ENCODE measurements at places on chromosomes 5 and 9. TPM values are rescaled to one million over a fixed set of nuclear protein-coding genes. Genes with fewer than 3 reads are reported as not detected.

GRCh38 chr5:10266137-10266536, 16.1 kb downstream of the CCT5 start:
- no peak for DNase-seq

- no peak for DNase-seq
Measured at GRCh38 chr9:83299571-83299970, 236.6 kb upstream of the RASEF start.

- DNase-seq: no peak
Measured at GRCh38 chr9:109821711-109822110, 41.7 kb downstream of the PALM2AKAP2 start.

GRCh38 chr5:81768935-81769452, 18.1 kb upstream of the SSBP2 start:
- DNase-seq: no peak

GRCh38 chr5:104512063-104512825, 949.7 kb upstream of the NUDT12 start:
- DNase-seq: no peak

DNA sequence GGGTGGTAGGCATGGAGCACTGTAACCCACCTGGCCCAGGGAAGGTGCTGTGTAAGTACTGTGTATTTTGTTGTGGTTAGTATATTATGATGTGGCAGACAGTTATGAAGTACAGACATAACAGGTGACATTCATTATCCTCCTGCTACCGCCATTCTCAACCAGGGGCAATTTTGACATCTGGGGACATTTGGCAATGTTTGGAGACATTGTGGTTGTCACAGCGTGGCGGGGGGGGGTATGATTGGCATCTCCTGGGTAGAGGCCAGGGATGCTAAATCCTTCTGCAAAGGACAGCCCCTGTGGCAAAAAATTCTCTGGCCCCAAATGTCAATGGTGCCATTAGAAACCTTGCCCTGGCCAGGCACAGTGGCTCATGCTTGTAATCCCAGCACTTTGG, 9.8 kb upstream of the RPL26L1 start:
- DNase-seq: no peak

- DNase-seq: no peak
Measured at GRCh38 chr9:86511614-86512360, 157.6 kb upstream of the TUT7 start.

GRCh38 chr9:134825025-134825424, 55.6 kb upstream of the FCN2 start:
- no peak for DNase-seq

DNA sequence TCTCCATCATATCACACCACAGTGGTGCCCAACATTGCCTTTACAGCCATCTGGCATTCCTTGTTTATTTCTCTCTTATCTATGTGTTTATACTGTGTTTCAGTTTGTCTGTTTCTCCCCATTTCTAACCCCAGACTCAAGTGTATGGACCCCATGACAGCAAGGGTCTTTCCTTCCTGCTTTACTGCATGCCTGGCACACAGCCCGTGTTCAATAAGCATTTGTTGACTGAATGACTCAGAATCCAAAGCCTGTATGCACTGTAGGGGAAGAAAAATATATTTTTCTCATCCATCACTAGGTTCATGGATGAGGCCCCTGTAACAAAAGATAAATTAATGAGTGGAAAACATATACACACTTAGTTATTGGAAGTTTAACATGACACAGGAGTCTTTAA, 190.8 kb upstream of the SEMA6A start:
- DNase-seq: no peak

F2RL1 gene
- 16.8 TPM for total RNA-seq

CENPH gene
- total RNA-seq: 4.5 TPM

PCDHGB3 gene
- total RNA-seq: 3.2 TPM

DBH gene
- not detected for total RNA-seq

CCDC107 gene
- 22.4 TPM for total RNA-seq

TAF1L gene
- not detected for total RNA-seq

CD14 gene
- 17.3 TPM for total RNA-seq
